ENCODE measurements at places on chromosomes 13 and 19.
A peak's percentile ranks its signal among the peaks of the same experiment; 100 is the strongest.

GRCh38 chr13:95411428-95412040, 110.3 kb upstream of the ABCC4 start:
- no peak for DNase-seq

GRCh38 chr13:76239031-76239680, 603.0 kb downstream of the LMO7 start:
- DNase-seq, result no peak

DNA sequence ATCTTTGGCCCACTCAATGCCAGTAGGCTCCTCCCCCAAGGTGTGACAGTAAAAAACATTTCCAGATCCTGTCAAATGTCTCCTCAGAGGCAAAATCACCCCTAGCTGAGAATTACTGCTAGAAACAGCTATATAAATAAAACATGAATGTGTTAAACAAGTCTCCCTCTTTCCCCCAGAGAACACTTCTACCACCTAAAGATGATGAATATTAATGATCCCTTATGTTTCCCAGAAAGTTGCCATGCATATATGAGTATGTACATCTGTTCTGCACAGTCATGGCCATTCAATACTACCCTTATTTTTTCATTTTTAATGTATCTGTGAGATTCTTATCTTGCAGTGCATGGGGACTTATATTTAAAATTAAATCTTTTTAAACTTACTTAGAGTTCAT, 230.0 kb downstream of the SHISA2 start:
- no peak for DNase-seq

DNA sequence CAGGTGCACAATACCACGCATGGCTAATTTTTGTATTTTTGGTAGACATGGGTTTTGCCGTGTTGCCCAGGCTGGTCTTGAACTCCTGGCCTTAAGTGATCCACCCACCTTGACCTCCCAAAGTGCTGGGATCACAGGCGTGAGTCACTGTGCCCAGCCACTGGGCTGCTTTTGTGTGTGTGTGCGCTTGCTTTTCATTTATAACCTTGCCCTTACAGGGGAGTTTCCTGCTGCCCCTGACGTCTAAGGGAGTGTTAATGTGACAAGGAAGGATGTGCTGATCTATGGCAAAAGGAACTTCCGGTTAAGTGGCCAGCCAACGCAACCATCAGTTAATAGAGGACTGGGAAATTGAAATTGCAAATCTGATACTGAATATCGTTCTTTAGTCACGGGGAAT, 57.7 kb downstream of the ING1 start:
- DNase-seq, result no peak

DNA sequence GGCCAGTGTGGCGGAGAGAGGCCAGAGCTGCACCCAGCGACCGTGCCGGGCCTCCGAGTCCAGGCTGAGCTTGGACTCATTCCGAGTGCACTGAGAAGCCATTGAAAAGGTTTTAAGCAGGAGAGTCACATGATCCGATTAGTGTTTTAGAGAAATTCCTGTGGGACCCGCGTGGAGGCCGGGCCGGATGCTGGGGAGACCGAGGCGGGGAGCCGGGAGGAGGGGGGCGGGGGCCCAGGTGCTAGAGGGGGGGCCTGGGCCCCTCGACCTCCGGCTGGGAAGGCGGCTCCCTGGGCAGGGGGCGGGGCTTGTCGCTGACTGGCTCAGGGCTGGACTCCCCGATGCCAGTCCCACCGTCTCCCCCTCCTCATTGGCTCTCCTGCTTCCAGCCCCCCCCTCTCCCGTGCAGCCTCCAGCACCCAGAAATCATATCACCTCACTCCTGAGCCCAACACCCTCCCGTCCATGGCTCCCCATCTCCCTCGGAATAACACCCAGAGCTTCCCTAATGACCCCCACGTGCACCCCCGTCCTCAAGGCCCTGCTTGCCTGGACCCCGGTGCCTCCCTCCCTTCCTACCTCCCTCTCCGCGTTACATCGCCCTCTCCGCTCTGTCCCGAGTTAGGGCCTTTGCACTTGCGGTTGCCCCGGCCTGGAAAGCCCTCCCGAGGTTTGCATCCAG, 5.2 kb upstream of the ZNF579 start:
- peak; percentile 44 for DNase-seq

DNA sequence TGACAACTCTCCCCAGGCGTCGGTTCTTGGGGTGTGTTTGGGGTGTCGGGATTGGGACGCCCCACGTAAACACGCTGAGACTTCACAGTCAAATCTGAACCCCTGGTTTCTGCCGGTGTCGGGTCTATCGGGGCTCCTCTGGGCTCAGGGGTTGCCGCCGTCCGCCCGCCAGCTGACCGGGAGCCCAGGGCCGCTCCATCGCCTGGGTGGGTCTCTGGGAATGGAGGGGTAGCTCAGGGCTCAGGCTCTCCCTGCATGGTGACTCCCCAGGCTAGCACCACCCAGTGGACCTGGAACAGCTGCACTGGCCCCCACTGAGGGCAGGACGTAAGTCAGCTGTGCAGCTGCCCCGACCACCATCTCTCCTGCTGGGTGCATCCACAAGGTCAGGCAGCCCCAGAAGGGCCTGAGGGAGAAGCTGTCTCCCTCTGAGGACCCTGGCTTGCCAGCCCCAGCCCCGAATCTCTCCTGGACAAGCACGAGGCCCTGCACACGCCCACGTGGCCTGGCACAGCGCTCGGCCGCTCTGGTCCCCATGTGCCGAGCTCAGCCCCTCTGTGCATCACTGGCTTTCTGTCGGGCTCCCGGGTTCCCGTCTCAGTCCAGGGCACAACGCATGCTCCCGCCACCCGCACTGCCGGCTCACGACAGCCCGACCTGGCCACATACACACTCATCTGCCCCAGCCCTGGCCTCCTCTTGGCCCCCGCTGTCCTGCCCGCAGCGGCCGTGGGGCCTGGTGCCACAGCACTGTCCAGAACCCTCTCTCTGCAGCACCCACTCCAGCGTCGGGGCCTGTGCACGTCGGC, 6.1 kb downstream of the RNF126 start:
- DNase-seq, result no peak

- no peak for DNase-seq
These were observed 5.8 kb upstream of the VSTM1 start for GRCh38 chr19:54069470-54069869.

DNA sequence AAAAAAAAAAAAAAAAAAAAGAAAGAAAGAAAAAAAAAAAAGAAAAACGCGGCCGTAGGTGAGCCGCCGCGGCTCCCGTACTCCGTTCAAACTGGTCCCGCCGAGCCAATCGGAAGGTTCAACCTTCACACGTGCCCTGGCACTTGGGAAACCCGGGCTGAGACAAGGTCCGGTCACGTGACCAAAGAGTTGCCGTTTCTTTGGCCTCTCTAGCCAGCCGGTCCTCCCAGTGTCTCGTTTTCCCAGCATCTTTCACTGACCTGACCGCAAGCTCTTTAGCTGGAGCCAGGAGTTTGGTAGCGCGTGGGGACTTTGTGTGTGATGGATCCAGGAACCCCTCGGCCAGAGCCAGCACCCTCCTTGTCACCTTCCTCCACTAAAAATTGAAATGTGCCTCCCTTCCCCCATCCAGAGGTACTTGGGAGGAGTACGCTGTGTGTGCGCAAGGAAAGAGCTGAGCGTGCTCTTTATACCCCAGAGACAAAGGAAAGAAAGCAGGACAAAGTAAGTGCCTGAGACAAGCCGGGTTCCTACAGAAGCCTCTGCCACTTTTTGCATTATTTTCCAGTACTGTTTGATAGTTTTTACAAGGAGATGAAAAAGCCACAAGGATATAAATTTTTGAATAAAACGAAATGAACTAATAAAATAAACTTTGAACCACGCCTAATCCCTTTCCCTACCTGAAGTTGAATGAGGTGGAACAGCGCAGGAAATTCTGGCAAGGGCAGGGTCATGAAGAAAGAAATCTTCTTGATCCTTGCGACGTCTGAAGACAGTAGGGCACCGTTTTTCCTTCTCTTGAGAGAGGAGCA, 959 bp downstream of the TNPO2 start:
- DNase-seq, result peak; percentile 97

- peak; percentile 79 for DNase-seq
These were observed 142.2 kb downstream of the SIPA1L3 start for GRCh38 chr19:38049105-38049649.

GRCh38 chr13:34164582-34164981, 346.6 kb downstream of the RFC3 start:
- no peak for DNase-seq

GRCh38 chr13:106536244-106537034, 977 bp upstream of the EFNB2 start:
- DNase-seq, result peak; percentile 86

GRCh38 chr19:873084-873483, 13.6 kb downstream of the CFD start:
- peak; percentile 91 for DNase-seq

GRCh38 chr13:24747248-24748060, 16.5 kb upstream of the RNF17 start:
- no peak for DNase-seq

DNA sequence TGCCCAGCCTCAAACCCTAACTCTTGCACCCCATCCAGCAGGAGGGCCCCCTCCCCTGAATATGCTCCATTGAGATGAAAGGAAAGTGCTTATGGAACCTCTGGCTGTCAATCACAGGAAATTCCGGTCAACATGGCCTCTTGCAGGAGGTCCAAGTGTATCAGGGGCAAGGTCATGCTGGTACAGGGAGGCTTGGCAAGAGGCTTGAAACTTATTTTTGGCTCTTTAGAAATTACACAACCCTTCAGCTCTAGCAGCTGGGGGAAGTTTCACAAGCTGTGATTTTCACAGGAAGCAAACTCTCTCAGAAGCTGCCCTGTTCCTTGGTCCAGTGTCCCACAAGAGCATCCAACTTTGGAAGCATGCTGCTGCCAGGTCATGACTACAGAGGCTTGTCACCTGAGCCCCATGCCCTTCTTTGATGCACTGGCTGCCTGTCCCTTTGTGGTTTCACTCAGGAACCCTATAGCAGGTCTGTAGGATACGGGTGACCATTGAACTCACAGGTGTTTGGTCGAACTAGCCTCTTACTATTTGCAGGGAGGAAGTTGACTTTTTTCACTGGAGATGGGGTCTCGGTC, 8.4 kb downstream of the ASF1B start:
- no peak for DNase-seq

- no peak for DNase-seq
These were observed 23.5 kb downstream of the SLAIN1 start for GRCh38 chr13:77720988-77721387.

- DNase-seq, result no peak
These were observed 7.4 kb upstream of the CYP4F3 start for GRCh38 chr19:15633082-15633835.

GRCh38 chr19:53466726-53467484, 628 bp upstream of the ZNF813 start:
- no peak for DNase-seq

DNA sequence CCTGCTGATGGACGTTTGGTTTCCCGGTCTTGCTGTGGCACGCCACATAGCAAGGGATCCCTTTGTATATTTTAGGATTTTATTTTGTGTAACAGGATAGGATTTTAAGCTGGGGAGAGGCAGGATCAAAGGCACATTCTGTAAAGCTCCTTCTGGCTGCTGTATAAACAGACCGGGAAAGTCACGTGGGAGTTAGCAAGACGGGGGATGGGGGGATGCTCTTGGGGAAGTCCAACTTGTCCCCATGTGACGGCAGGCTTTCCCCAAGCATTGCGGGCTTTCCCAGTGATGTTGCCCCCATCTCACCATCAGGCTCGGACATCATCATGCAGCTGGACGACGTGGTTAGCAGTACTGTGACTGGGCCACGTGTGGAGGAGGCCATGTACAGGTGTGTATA, 5.8 kb downstream of the QTRT1 start:
- no peak for DNase-seq

GRCh38 chr19:11019824-11020223, 59.0 kb downstream of the SMARCA4 start:
- DNase-seq, result no peak

GRCh38 chr13:36006347-36006746, 124.8 kb downstream of the DCLK1 start:
- no peak for DNase-seq

- no peak for DNase-seq
These were observed 233.4 kb upstream of the SPRY2 start for GRCh38 chr13:80574113-80574850.

DNA sequence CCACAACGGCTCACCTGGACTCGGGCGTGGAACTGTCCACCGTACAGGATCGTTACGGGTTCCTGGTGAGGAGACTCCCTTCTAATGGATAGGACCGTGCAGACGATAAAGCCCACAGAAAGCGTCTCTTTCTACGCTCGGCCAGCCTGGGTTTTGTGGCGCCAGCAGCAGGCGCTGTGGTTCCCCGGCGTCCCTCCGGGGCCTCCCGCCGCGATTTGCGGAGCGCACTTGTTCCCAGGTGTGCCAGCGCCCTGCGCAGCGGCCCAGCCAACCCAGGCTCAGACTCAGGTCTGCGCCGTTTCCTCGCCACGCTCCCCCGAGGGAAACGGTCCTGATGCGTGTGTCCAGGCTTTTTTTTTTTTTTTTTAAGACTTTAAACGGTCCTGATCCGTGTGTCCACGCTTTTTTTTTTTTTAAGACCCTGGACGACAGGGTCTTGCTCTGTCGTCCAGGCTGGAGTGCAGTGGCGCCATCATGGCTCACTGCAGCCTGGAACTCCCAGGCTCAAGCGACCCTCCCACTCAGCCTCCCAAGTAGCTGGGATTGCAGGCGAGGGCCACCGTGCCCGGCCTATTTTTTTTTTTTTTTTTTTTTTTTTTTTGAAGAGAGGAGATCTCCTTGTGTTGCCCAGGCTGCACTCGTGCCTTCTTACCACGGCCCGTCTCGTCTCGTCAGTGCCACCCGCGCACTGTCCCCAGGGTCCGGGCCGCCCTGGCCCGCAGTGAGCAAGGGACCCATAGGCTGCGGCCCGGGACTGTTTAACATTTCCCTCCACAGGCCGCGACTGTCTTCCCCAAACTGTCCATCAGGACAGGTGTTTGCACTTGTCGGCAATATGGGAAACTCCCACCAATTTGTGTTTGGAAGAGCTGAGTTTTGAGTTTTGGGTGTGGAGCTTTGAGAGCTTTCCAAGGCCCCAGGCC, 23.8 kb downstream of the GJA3 start:
- DNase-seq, result peak; percentile 34

GRCh38 chr19:32863841-32864240, 5.7 kb downstream of the SLC7A9 start:
- DNase-seq, result no peak

- no peak for DNase-seq
These were observed 15.5 kb upstream of the TNFSF14 start for GRCh38 chr19:6685482-6685881.

DNA sequence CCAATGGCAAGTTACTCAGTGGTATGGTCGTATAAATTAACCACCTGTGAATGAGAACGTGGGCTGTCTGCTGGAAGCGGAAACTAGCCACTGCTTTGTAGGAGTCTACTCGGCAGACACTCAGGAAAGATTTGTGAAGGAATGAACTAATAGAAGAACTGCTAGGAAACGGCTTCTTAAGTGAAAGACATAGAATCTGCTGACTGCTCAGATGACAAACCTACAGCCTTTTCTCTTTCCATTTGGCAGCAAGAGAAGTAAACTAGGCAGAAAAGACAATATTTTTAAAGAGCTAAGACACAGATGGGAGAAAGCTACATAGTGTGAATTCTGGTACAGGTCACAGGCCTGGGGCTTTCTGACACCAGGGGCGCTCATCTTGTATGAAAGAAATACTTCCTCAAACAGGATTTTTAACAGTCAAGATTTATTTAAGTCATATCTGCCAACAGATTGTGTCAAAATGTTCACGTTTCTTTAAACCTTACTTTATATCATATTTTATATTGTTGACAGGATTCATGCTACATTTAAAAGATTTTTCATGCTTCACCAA, 78.4 kb downstream of the MIPEP start:
- no peak for DNase-seq

- no peak for DNase-seq
These were observed 616.4 kb downstream of the EFNB2 start for GRCh38 chr13:105918842-105919741.

GRCh38 chr13:41590122-41590521, 132.8 kb downstream of the RGCC start:
- no peak for DNase-seq

- no peak for DNase-seq
These were observed 516 bp upstream of the FAM32A start for GRCh38 chr19:16184665-16185122.
